SK-N-MC (cell line): ENCODE measurements at places on chromosomes 16 and 17.
A peak's percentile ranks its signal among the peaks of the same experiment; 100 is the strongest.

DNA sequence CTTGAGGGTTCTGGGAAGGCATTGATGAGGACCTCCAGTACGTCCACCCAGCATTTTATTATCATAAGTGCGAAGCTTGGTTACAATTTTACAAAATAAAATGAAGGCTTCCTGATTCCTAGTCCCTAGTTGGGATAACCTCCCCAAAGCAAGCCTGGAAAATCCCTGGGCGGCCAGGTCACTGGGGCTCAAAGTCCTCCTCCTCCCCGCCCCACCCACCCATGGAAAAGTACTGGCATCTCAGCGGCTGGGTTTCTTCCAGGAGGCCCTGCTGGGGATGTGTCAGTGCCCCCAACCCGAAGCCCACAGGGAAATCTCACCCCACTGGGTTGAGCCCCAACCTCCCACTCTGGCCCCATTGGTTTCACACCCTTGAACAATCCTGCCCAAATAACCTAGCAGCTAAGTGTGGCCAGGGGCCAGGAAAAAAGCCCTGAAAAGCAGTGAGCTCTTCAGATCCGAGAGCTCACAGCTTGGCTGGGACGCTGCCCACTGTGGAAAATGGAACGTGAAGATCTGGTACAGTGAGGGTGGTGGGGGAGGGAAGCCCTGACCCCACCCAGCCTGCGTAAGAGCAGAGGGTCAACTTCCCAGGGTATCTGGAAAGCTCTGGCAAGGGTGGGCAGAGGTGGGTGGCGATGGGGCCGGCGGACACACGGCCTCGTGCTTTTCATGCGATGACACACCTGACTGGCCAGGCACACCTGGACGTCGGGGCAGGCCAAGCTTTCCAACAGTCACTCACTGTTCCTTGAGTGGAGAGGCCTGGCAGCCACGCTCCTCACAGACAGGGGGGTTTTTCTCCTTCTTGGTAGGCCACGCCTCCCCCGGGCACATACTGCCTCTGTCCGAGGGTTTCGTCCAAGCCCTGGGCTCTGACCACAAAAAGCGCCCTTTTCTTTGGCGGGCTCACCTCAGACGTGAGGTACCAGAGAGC is 324.5 kb downstream of the SOX9 start:
- no peak for DNase-seq

DNA sequence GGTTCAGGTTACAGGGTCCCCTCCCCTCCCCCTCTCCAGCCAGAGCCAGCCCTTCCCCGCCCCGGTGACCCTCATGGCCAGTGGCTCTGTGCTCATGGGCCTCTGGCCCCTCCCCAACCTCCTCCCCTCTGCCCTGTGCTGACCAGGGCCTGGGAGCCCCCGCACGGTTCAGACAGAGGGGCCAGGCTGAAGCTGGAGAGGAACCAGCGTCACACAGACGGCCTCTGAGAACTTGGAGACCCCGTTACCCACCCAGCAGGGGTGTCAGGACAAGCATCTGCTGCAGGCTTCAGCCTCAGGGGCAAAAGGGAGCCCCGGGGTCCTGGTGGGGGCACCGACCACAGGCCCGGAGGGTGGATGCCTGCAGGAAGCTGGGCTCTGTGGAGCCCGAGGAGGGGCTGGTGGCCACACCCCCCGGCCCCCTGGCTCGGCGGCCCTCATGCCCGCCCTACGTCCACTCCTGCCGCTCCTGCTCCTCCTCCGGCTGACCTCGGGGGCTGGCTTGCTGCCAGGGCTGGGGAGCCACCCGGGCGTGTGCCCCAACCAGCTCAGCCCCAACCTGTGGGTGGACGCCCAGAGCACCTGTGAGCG is at the start of gene WFIKKN1:
WFIKKN1 (plus strand) TSS at position 171 of the 591 bp plus-strand sequence; CDS start at position 440, 269 bp downstream.
- DNase-seq, result no peak

DNA sequence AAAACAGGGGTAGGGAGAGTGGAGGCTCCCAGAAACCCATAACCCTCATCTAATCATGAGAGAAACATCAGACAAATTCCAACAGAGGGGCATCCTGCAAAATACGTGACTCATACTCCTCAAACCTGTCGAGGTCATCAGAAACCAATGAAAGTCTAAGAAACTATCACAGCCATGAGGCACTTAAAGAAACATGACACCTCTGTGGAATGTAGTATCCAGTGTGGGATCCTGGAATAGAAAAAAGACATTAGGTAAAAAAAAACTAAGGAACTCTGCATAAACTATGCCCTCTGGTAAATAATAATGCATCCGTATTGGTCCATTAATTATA is 16.4 kb downstream of the CDH5 start:
- DNase-seq, result no peak

- no peak for DNase-seq
Measured at GRCh38 chr17:1177016-1177700, 2.6 kb downstream of the ABR start.

DNA sequence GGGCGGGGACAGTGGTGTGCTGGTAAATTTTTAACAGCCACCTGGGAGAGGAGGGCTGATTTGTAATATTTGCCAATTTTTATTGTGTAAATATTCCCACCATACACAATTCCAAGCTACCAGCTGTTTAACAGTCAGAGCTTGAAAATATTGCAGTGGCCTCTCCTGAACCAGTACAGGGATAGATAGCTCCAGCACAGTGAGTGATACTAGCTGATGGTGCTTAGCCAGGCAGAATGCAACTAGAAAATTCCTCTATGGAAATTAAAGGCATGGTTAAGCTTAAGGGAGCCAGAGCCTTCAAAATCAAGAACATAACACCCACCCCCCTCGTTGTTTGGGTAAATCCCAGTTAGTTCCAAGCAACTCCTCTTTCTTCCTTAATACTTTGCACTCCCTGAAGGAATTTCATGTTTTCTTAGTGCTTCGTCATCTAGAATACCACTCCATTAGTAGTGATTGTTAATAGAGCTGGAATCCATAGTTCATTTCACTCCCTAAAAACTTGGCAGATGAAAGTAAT is 96.6 kb downstream of the CYB561 start:
- DNase-seq, result no peak

DNA sequence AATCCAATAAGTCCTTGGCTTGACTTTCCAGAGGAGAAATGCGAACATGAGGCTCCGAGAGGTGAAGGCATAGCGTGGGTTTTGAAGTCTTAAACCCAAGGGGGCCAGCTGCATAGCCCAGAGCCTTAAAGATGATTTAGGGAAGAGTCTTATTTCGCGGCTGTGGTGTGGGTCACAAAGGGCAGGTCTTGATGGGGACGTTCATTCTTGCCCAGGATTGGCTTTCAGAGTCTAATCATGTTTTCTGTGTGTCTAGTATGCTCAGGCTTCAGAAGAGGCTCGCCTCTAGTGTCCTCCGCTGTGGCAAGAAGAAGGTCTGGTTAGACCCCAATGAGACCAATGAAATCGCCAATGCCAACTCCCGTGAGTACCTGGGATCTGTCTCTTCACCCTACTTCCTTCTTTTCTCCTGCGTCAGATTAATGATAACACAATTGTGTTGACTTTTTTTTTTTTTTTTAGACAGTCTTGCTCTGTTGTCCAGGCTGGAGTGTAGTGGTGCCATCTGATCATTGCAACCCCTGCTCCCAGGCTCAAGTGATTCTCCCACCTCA is 951 bp downstream of the RPL19 start:
- no peak for DNase-seq

GRCh38 chr17:7844292-7845154 is 10.3 kb upstream of the TMEM88 start:
- no peak for DNase-seq

DNA sequence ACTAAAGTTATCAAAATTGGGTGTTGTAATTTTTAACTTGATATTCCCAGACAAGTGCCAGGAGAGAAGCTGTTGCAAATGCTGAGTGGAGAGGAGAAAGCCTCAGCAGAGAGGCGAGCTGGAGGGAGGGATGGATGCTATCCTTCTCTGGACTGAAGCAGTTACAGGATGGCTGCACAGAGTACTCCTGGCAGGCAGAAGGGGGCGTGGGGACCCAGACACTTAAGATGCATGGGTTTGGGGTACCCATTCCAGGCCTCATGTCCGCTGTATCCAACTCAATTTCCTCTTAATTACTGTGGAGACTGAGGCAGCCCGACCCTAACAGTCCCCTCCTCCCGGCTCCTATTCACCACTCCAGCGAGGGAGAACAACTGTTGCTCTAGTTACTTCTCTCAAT is 25.4 kb upstream of the ALDH3A1 start:
- DNase-seq, result no peak

GRCh38 chr17:61508912-61509311 is 56.7 kb downstream of the TBX4 start:
- no peak for DNase-seq

DNA sequence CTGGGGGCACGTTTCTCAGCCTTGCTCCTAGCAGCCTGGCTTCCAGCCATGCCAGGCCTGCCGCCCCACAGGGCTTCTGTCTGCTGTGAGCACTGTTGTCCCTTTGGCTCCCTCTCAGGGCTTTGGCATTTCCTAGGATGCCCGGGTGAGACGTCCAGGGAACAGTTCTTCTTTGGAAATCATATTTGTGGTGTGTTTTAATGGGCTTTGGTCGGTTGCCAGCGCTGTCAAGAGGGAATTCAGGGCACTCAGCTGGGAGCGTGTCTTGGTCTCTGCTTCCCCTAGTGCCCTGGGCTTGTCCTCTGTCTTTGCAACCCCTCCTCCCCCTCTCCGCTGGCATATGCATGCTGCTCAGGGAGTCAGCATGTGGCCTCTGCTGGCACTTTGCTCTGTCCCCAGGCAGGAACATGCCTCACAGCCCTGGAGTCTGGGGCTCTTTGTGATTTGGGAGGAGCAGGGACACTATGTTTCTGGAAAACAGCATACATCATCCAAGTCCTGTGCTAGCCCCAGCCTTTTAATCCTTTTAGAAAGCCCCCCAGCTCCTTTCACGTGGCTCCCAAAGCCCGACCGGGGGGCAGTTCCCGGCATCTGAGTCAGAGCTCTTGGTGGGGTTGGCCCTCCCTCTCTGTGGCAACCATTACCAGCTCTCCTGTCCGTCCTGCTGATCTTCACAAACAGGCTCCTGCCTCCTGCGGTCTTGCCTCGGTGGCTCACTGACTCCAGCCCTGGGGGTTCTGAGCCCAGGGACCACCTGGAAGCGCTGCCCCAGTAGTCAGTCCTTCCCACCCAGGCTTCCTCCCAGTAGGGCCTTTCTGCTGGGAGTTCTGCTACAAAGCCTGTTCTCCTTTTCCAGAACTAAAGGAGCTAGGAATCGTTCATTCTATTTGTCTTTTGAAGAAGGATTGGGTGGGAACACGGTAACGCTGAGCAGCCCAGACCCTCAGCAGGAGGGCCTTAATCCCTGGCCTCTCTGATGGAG is 26.7 kb downstream of the SAP30BP start:
- no peak for DNase-seq

GRCh38 chr17:9361188-9361955 is 214.2 kb downstream of the STX8 start:
- DNase-seq, result no peak

- DNase-seq, result no peak
Measured at GRCh38 chr17:31051506-31051905, 43.3 kb upstream of the NF1 start.

GRCh38 chr17:58617563-58617962 is 74.3 kb downstream of the TEX14 start:
- DNase-seq, result no peak

GRCh38 chr16:66446737-66447136 is 19.6 kb downstream of the BEAN1 start:
- no peak for DNase-seq

DNA sequence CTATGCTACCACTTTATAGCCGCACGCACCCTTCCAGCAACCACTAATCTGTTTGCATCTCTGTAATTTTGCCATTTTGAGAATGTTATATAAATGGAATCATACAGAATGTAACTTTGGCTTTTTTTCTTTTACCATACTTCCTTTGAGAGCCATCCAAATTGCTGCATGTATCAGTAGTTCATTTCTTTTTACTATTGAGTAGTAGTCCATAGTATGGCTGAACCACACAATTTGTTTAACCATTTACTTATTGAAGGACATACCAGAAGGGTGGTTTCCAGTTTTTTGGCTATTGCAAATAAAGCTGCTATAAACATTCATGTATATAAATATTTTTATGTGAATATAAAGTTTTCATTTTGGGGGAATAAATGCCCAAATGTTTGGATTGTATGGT is 8.8 kb downstream of the TENT4B start:
- DNase-seq, result no peak

- DNase-seq, result no peak
Measured at GRCh38 chr16:85269165-85269564, 156.9 kb upstream of the CIBAR2 start.

GRCh38 chr16:69112285-69113129 is 7.1 kb downstream of the HAS3 start:
- no peak for DNase-seq

GRCh38 chr17:79655672-79656290 is 44.9 kb upstream of the RBFOX3 start:
- DNase-seq, result no peak

GRCh38 chr16:87295259-87295658 is 21.9 kb downstream of the C16orf95 start:
- DNase-seq, result no peak

GRCh38 chr17:36944553-36944952 is 4.2 kb upstream of the AATF start:
- no peak for DNase-seq

DNA sequence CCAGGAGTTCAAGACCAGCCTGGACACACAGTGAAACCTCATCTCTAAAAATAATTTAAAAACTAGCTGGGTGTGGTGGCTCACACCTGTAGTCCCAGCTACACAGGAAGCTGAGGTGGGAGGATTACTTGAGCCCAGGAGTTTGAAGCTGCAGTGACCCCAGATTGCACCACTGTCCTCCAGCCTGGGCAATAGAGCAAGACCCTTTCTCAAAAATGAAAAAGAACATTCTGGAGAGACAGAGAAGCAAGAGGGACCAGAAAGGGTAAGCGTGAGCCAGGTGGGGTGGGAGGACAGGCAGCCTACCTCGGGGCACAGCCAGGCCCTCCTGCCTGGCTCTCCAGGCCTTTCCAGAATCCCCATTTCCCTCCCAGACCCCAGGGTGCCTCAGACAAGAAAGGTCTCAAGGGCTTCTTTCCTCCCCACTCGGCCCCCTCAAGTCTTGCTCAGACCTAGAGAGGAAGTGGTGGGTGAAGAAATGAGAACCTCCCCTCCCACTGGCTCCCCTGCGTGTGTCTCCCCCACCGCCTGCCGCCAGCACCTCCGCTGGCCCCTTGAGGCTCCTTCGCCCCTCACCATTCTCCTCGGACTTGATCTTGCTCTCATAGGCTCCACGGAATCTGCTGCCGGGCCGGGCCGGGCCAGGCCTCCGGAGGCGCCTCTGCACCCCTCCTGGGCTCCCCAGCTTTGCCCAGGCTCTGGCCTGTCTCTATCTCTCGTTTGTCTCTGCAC is 503 bp downstream of the C16orf54 start:
- no peak for DNase-seq

- no peak for DNase-seq
Measured at GRCh38 chr17:42678951-42679491, 2.2 kb upstream of the PLEKHH3 start.

DNA sequence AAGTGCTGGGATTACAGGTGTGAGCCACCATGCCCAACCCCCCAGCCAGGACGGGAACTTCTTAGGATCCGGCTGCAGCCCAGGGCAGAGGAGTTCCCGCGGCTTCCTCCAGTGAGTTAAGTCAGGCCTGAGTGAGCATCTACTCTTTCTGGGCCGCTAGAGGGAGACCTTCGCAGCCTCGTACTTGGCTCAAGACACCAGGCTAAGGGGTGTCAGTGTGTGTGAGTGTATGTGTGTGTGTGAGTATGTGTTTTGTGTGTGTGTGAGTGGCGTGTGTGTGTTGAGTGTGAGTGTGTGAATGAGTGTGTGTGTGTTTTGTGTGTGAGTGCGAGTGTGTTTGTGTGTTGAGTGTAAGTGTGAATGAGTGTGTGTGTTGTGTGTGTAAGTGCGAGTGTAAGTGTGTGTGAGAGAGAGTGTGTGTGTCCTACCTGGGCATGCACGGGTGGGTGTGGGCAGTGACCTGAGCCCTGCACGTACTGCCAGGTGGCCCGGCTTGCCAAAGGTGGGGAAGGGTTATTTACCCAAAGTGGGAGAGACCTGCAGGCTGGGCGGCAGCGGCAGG is 58.5 kb downstream of the TMEM235 start:
- peak; percentile 70 for DNase-seq
